ENCODE measurements at places on chromosomes 11 and 22. TPM values are rescaled to one million over a fixed set of nuclear protein-coding genes. Genes with fewer than 3 reads are reported as not detected.

GRCh38 chr22:17982572-17983141 lies 41.7 kb downstream of the MICAL3 start:
- DNase-seq: no peak

GRCh38 chr11:65903068-65903481 lies 2.9 kb upstream of the FOSL1 start:
- no peak for DNase-seq

DNA sequence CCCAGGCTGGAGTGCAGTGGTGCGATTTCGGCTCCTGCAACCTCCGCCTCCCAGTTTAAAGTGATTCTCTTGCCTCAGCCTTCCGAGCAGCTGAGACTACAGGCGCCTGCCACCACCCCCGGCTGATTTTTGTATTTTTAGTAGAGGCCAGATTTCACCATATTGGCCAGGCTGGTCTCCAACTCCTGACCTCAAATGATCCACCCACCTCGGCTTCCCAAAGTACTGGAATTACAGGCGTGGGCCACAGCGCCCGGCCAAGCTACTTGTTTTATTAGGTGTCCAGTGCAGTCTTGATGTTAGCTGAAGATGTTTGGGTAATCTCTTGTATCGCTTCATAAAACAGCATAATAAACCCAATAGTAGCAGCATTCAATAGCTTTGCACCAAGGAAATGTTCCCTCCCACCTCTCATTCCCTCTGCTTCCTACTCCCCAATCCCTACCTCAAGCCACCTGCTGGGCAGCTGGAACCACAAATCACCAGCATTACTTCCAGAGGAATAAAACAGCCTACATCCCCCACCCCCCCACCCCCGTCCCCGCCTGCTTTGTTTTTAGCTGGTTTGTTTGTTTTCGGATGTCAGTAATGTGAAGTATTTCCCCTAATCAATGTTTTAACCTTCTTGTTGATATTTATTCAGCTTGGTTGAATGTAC lies 11.0 kb upstream of the GRIK4 start:
- DNase-seq: no peak

DNA sequence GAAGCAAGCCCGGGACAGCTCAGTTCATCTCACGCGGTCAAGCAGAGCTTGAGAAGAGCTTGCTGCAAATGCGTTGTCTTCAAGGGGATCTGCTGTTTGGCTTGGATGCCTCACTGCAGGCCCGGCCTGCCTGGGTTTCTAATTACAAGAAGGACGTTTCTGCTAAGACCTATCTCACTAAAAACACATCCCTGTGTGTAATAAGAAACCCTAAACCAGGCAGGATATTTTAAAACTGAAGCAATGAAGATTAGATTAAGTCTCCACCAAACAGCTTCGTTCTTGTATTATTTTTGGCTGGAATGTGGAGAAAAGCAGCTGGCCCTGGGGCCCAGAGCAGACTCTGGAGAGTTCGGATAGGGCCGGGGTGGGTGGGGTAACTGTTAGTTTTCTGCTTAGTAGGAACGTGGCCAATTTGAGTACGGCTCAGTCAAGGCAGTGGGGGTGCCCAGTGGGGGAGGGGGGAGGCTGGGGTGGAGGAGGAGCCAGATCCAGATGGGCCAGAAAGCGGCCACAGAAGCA lies 6.0 kb downstream of the PKNOX2 start:
- DNase-seq: peak; percentile 96

Gene CARNS1
- total RNA-seq: 1.2 TPM

Gene FGF19
- not detected for total RNA-seq

Gene C11orf68
- total RNA-seq: 17.9 TPM

Data from lung (tissue), 17 donors.